Psoas muscle (tissue), 8 donors: ENCODE measurements at places on chromosomes 6 and 20. TPM values are rescaled to one million over a fixed set of nuclear protein-coding genes. Genes with fewer than 3 reads are reported as not detected.

POU5F1 gene
- total RNA-seq, result 0.34 TPM

PHIP gene
- 14.3 TPM for total RNA-seq

COL12A1 gene
- total RNA-seq, result 14.8 TPM

BMP5 gene
- total RNA-seq, result 3.5 TPM

NSFL1C gene
- 107 TPM for total RNA-seq

AVP gene
- total RNA-seq, result not detected

AAR2 gene
- 13.8 TPM for total RNA-seq

RAET1L gene
- total RNA-seq, result not detected

CLIC5 gene
- total RNA-seq, result 226 TPM

TGM2 gene
- total RNA-seq, result 38.0 TPM

HTR1E gene
- total RNA-seq, result not detected

FOXC1 gene
- total RNA-seq, result 2.2 TPM

PHACTR1 gene
- 1.4 TPM for total RNA-seq

EEF1A2 gene
- total RNA-seq, result 2,126 TPM

MUC21 gene
- not detected for total RNA-seq

TUBB1 gene
- total RNA-seq, result 0.17 TPM

CPXM1 gene
- total RNA-seq, result 1.3 TPM

OTOR gene
- not detected for total RNA-seq

SLC17A2 gene
- not detected for total RNA-seq

PRR18 gene
- not detected for total RNA-seq

ZNF831 gene
- not detected for total RNA-seq

UNC5CL gene
- total RNA-seq, result 0.19 TPM

SRSF6 gene
- 76.9 TPM for total RNA-seq

SAMD5 gene
- total RNA-seq, result 0.19 TPM

RIN2 gene
- 18.9 TPM for total RNA-seq

JPH2 gene
- 48.0 TPM for total RNA-seq

NOTCH4 gene
- total RNA-seq, result 14.7 TPM

ME1 gene
- total RNA-seq, result 33.2 TPM

MAFB gene
- 58.0 TPM for total RNA-seq

RIMS4 gene
- 0.16 TPM for total RNA-seq

RIPPLY2 gene
- total RNA-seq, result not detected

IYD gene
- total RNA-seq, result 0.28 TPM

C2 gene
- 5.5 TPM for total RNA-seq

TDRD6 gene
- 0.26 TPM for total RNA-seq

KHDC1L gene
- not detected for total RNA-seq

GSTA1 gene
- total RNA-seq, result 0.39 TPM

COX4I2 gene
- 5.3 TPM for total RNA-seq

NKAIN2 gene
- total RNA-seq, result 5.5 TPM
